ENCODE measurements at places on chromosomes 11 and 22.

- DNase-seq, result no peak
Observed at GRCh38 chr22:41976961-41977566, 7.8 kb downstream of the SEPTIN3 start.

- DNase-seq, result no peak
Observed at GRCh38 chr22:24066865-24067264, 55.8 kb downstream of the CABIN1 start.

DNA sequence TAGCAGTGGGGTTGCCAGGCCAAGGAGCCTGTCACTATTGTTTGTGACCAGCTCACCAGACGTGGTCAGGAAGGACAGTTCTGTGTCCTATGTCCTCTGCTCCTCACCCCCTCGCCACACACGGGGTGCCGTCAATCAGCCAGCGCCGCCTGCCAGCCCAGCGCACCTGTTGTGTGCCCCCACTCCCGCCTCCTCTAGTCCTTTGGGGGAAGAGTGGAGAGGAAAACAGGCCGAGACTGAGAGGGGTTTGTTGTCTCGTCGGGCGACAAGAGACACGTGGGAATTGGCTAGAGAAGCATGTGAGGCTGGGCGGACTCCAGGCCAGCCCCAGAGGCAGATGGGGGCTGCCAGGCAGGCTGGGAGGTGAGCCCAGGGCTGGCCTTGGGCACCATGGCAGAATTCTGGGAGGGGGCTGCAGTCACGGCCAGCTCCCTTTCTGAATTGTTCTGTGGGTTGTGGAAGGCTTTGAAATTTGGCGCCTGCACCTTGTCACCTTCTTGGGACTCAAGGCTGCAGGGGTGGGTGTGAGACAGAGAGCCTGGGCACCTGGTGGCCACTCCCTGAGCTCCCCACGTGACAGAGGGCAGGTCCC, 3.1 kb upstream of the KCNQ1OT1 start:
- no peak for DNase-seq

DNA sequence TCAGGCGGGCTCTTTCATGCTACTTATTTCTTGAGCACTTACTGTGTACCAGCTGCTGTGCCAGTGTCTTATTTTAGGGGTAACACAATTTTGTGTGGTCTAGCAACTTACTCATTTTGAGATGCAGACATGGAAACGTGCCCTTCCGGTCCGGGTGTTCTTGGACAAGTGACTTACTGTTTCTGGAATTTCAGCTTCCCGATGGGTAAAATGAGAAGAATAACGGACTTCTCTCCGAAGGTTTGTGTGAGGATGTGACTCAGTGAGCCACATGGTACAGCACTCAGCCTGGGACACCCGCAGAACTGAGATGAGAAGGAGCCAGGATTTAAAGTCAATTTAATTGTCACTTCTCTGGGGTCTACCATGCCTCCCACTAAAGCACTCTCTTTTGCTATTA, 114.5 kb upstream of the SYT13 start:
- no peak for DNase-seq

GRCh38 chr11:84563356-84563755, 1063.8 kb downstream of the DLG2 start:
- DNase-seq, result no peak

DNA sequence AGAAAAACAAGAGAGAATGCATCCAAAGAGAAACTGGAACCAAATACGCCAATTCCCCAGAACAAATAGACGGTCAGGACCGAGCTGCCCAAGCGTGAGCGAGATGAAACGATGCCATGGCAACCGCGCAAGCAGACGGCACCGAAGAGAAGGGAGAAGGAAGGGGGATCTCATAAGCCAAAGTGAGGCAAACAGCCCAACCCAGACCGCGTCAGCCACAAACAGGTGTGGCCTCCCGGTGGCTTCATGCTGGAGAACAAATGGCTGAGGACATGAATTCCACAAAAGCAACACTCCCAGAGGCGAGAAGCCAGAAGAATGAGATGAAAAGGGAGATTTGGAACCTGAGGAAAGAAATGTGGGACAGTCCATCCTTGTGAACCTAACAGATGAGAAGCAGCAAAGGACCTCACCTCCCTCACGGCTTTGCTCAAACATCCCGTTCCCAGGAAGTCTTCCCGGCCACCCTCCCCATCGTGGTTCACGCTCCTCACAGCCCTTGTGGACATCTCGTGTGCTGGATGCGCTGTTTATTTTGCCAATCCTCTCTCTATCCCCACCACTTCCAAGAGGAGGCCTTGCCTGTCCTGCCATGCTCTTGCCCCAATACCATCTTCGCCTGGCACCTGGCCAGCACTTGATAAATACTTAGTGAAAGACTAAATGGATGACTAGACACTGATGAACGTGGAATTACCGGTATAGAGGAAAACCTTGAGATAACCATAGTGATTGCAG, 89.1 kb upstream of the RTL6 start:
- DNase-seq, result no peak

DNA sequence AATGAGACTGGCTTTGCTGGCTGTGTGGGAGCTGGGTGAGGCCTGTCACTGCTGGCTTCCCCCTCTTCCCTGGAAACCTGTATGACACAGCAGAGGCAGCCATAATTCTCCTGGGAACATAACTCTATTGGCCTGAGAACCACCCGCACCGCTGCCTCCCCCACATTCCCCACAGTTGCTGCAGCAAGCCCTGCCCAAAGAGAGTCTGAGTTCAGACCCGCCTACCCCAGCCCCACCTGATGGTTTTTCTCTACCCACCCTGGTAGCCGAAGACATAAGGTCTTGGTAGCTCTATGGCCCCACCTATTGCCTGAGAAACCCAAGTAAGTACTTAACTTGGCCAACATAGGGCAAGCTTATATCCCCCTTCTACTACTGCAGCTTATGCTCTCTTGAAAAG, 174.8 kb downstream of the C11orf91 start:
- no peak for DNase-seq

DNA sequence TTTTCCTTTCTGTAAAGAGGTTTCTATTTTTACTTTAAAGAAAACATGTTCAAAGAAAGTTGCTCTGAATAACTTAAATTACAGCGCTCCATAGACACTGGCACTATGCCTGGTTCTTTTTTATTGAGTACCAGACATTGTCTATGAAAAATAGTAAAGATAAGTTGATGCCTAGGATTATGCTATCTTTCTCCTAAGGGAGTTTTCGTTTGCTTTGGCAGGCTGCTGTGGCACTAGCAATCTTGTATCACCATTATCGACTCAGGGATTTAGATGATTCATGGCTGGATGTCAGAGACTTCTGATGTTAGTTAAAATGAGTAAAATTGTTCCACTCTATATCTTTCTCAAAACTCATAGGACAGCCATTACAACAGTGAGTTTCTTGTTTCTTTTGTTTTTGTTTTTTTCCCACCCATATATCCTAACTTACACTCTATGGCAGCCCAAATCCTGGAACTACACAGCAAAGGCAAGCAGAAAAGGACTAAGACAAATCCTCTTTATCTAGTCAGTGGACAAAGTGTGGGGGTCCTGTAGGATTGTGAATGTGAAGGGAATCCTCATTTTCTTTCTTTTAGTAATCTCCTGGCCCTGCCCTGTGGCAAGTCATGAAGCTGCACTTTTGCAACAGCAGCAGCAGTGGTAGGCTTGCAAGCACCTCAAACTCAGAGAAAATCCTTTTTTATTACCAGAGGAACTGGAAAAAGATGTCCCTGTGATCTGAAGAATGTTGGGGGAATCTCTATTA, 20.7 kb downstream of the SLN start:
- DNase-seq, result no peak

GRCh38 chr11:124950601-124951330, 3.2 kb upstream of the CCDC15 start:
- no peak for DNase-seq

DNA sequence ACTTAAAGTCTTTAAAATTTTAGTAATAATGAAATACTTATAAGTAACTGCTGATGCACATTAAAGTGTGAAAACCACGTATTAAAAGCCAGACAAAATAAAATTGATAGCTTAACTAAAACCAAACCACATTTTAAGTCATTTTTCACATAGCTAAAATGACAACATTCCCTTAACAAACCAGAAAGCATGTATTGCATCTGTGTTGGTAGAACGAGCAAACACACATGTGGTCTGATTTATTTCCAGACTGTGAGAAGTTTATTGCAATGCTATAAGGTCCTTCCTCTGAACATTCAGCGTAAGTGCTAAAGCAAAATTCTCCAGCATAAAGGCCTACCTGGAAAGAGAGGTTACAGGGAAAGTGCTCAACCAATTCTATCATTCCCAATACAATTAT, 57.8 kb downstream of the ARHGAP20 start:
- DNase-seq, result no peak

DNA sequence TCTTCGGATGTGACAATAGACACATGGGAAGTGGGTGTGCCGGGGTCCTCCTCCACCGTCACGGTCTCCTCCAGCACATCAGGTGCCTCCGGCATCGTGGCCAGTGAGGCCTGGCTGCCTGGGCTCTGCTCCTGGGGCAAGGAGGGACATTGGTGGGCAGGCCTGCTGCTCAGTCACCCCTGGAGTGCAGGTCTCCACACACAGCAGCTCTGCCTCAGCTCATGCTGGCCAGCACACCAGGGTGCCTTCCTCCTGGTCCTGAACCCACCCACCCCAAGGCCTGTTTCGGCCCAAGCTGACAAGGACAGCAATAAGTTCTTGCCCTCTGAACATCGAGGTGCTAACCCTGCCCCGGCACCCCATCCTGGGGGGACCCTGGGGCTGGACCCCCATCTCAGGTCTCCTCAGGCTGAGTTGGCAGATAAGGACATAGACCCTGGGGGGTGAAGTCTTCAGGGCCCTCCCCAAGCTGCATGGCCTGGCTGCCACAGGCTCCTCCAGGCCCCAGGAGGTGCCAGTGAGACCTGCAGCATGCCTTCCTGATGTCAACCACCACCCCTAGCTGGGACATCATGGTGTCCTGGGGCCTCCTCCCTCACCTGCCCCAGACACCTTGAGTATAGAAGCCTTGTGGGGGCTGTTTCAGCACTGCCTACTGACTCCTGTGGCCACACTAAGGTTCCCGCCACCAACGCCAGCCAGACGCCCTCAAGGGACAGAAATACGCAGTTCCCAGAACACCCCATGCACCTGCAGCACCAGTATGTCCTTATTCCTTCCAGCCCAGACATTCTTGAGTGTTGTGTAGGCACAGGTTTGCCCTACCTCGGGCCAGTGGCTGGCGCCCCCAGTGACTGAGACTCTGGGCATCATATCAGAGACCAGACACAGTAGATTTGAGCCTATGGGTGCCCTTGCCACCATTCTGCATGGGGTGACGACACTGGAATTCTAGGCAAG, 34.4 kb downstream of the ARVCF start:
- DNase-seq, result no peak

- DNase-seq, result no peak
Observed at GRCh38 chr11:32400196-32400595, 35.1 kb downstream of the WT1 start.

DNA sequence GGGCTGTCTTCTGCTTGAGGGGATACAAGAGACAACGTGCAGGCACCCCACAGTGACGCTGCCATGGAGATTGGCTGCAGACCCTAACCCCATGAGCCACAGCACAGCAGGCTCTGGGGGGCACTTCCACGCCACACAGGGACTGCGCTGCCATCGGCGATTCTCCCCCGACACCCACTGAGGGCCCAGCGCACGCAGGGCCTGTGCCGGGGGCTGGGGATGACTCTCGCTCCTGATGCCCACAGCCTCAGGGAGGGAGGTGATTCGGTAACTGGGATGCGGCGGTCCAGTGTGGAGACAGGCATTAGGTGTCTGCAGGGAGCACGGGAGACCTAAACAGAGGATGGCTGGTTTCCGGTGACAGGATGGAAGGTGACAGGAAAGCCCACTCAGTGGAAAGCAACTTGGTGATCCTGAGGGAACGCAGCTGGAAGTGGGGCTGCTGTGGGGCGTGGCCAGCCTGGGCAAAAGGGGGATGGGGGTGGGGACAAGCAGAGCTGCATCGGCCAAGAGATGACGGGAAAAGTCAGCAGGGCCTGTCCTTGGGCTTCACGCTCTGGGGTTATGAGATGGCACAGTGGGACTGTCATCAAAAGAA, 37.7 kb downstream of the EFCAB6 start:
- DNase-seq, result no peak

DNA sequence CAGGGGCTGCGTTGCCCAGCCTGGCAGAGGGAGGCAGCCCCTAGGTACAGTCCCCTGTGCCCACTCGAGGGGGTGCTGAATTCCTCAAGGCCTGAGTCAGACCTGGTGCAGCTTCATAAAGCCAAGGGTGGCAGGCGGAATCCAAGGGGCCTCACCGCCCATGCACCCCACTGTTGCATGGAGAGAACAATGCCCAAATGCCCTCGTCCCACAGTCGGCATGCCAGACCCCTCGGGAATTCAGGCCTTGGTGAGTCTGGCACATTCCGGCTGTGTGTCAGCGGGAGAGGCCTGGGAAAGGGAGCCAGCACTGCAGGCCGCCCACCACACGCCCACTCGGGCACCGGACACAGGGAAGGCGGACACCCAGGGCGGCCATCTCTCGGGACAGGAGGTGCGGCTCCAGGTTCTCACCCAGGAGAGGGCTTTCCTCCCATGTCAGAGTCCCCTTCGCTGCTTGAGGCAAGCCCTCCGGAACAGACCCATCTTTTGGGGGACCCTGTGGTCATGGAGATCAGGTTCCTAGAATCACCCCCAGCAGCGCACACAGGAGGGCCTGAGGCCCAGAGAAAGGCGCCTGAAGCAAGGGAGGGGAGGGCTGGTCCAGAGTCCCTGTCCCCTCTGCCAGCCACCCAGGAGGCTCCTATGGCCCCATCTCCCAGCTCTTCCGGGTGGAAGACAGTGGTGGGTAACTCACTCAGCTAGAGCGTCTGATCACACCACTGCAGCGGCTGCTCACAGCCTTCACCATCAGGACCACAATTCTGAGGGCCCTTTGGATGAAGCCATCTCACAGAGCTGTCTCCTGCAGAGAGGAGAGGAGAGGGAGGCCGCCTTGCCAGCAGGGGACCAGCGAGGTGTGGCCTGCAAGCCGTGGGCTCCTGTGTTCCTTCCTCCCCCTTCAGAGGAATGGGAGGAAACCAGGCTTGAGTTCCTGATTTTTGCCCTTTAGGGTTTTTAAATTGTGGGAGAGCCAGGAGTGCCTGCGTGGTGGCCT, 31.6 kb upstream of the KCNQ1OT1 start:
- DNase-seq, result no peak

DNA sequence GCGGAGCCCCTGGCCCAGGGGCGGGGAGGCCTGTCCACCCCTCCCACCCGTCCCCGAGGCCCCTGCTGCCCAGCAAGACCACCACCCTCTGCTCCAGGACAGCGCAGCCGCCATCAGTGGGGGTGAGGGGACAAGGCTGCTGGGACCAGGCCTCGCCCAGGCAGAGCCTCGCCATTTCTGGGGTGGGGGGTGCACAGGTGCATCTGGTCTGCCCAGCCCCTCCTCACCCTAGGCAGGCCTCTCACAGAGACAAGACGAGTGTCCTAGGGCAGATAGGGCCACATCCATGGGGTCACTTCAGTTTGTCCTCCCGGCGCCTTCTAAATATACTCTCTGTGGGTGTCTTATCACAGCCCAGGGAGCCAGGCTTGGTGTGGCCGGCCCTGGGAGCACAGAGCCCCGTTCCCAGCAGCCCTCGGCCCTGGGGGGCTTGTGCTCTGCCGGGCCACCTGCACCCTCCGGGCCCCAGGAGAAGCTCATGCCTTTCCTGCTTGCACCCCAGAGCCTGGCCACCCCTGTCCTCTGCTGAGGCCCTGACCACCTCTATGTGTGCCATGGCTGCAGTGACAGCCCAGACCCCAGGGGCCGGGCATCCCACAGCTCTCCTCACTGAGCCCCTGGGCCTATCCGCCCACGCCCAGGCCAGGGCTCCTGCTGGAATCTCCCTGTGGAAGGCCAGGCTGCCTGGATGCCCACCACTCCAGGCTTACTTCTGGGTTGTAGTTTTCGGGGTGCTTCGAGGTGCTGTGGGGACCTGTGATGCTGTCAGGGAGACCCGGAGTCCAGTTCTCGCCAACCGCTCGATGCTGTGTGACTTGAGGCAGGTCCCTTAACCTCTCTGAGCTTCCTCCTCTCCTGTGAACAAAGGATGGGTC, 70.8 kb downstream of the KCNQ1 start:
- DNase-seq, result peak; percentile 2

All from endothelial cell (in vitro differentiated cells).